ENCODE measurements at places on chromosomes 7 and 10. TPM values are rescaled to one million over a fixed set of nuclear protein-coding genes. Genes with fewer than 3 reads are reported as not detected.

GRCh38 chr10:5485948-5486852, 13.2 kb downstream of the CALML5 start:
- no peak for DNase-seq

GRCh38 chr10:75449382-75450074, 18.1 kb downstream of the LRMDA start:
- DNase-seq = no peak

GRCh38 chr7:33722383-33723101, 182.8 kb upstream of the BMPER start:
- peak; percentile 71 for DNase-seq

GRCh38 chr7:32395168-32395567, 95.0 kb downstream of the LSM5 start:
- DNase-seq = no peak

Gene GRB10
- 23.3 TPM for total RNA-seq

Gene GHRHR
- total RNA-seq = not detected

Gene HHEX
- total RNA-seq = 1.3 TPM

Gene GPR37
- 5.6 TPM for total RNA-seq

Gene KAZALD1
- total RNA-seq = 9.1 TPM

Gene HOXA10
- 47.1 TPM for total RNA-seq

Gene TBX20
- 1.3 TPM for total RNA-seq
